ENCODE measurements at places on chromosomes 13 and 19. TPM values are rescaled to one million over a fixed set of nuclear protein-coding genes. Genes with fewer than 3 reads are reported as not detected.

OR7D4 gene
- total RNA-seq, result not detected

DNA sequence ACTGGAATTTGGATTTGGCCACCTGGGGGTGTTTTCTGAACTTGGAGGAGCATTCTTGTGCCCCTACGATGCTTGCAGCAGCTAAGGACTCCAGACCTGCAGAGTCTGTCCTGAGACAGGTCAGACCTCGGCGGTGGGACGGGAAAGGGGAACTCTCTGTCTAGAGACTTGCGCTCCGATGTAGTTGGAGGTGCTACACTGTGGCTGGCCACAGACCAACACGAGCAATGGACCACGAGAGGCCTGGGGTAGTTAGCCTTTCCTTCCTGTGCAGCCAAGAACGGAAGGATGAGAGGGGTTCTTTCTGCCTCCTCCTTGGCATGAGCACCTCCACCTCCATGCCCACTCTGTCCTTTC lies 5.9 kb upstream of the GRAMD1A start:
- no peak for DNase-seq

SPACA4 gene
- not detected for total RNA-seq

DNA sequence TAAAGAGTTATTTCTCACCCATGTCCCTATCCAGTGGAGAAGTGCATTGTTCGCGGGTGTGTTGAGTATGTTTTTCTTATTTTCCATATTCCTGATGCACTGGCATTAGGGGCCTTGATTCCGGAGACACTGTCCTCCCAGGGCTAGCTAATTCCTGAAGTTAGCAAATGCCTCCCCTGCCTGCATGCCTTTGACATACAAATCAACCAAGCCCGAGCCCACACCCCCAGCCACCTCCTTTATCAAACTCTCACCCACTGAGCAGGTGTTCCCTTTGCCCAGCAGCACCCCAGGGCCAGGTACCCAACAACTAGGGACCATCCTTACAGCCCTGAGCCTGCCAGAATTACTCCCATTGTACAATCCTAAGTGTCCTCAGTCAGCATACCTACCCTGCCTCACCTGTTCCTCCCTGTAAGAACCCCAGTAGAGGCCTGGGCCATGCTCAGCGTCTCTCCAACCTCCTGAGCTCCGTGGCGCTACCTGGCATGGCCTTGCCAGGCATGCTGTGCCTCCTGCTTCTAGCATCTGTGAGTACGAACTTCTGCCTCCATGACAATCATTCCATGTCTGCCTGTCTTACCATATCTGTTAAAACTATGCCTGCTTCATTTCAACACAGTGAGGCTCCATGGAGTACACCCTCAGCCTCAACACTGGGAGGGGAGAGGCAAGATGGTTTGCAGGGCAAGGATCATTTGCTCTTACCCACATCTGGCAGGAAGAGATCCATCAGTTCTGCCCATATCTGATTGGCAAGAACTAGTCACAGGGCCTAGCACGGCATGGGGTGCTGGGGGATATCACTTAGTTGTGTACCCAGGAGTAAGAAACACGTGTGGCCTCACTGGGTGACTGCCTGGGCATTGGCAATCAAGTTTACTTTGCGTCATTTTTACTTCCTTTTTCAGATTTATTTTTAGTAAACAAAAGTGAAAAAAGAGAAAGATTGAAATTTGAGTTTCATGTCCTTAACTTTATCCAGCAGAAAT lies 203.9 kb downstream of the SHISA2 start:
- no peak for DNase-seq

TDRD12 gene
- 0.18 TPM for total RNA-seq

- no peak for DNase-seq
These were observed 30.0 kb downstream of the CCNE1 start for GRCh38 chr19:29841559-29842367.

DNA sequence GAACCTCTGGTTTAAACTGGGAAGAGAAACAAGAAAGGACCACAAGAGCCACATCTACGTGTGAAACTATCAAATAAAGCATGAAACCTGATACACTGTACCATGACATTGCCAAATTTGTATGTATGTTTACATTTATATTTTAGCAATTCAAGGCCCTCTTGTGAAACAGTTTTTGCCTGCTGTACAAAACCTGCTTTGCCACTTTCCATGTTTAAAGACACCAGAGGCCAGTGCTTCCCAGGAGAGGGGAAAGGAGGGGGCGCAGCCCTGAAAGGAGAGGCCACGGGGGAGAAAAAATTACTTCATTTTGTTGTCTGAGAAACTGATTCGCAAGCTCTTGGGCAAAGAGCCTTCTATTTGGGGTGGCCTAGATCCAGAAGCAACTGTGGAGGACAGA lies 124.8 kb downstream of the DCLK1 start:
- DNase-seq, result no peak

GRCh38 chr19:947090-947706 lies 21.4 kb downstream of the ARID3A start:
- DNase-seq, result no peak

NXNL1 gene
- not detected for total RNA-seq

- no peak for DNase-seq
These were observed 166.4 kb downstream of the DCLK1 start for GRCh38 chr13:35964863-35965180.

GRCh38 chr13:47917022-47917574 lies 84.0 kb downstream of the SUCLA2 start:
- DNase-seq, result no peak

SEMA6B gene
- not detected for total RNA-seq

DNA sequence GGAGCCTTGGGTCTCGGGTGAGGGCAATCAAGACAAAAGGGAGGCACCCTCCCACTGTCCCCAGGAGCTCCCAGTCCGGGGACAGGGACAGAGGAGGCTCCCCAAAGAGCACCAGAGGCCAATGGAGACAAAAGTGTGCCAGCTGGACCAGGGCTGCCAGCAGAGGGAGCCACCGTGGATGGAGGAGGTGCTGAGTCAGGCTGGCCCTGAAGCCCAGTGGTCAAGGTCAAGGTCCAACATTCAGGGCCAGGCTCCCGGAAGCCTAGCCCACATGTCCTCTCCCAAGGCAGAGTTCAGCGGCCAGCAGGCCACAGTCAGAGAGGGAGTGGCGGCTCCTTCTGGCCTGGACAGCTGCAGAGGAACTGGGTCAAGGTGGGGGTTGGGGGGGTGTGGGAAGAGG lies 8.4 kb downstream of the COL5A3 start:
- no peak for DNase-seq

GRCh38 chr13:41694545-41695301 lies 237.4 kb downstream of the RGCC start:
- no peak for DNase-seq

DNA sequence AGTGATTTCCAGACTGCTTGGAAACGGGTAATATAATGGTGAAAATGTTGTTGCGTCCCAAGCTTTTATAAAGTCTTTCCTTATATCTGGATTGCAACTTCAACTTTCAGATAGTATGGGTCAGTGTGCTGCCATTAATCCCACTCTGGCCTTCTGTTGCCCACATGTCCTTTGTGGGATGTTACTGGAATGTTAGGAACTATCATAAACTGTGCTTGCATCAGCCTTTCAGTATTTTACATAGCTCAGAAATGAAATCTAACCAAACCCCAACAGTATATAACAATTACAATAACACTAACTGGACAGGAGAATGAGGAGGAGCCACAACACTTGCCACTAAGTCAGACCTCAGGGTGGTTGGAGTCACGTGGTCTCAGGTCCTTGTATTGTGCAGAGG lies 78.9 kb downstream of the LNX2 start:
- DNase-seq, result no peak

GRCh38 chr13:98976338-98976737 lies 1.5 kb downstream of the DOCK9 start:
- no peak for DNase-seq

- DNase-seq, result no peak
These were observed 13.7 kb upstream of the FARP1 start for GRCh38 chr13:98129059-98129746.

DNA sequence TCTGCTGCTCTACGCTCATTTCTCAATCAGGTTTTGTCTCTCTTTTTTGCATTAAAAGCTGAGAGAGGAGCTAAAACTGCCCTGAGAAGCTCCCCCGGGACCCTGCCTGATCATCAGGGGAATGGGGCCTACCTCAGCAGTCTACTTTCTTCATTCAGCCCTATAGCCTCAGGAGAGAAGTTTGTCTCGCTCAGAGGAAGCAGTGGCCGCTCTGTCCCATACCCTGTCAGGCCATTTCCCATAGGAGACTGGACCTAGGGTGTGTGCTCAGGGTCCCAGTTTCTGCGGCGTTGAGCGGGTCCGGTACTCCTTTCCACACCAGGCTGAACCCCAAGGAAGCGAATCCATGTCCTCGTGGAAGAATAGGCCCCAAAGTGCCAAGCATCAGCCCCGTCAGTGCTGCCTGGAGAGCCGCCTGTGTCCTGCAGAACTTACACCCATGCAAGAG lies 21.7 kb downstream of the UBE2L5 start:
- DNase-seq, result no peak

DNA sequence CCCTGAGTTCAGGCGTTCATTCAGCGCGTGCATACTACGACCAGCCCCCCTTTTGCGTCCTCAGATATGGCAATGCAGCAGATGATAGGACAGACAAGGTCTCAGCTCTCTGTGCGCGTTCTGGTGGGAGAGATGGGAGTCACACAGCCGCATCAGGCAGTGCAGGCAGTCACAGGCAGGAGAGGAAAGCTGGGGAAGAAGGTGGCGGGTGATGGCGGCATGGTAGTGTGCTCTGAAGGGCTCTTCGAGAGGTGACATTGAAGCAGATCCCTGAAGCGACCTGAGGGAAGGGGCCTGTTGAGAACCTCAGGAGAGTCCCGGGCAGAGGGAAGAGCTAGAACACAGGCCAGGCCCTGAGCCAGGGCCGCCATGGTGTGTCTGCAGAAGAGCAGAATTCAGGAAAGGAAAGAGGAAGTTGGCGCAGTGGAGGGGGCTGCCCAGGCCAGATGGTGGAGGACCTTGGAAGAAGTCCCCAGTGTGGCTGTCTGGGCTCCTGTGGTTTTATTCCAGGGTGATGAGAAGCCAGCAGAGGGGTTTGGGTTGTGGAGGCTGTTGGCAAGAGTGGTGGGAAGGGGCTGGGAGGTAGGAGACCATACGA lies 3.5 kb downstream of the USF2 start:
- no peak for DNase-seq

- no peak for DNase-seq
These were observed 10.0 kb upstream of the OR1M1 start for GRCh38 chr19:9076901-9077300.

DNA sequence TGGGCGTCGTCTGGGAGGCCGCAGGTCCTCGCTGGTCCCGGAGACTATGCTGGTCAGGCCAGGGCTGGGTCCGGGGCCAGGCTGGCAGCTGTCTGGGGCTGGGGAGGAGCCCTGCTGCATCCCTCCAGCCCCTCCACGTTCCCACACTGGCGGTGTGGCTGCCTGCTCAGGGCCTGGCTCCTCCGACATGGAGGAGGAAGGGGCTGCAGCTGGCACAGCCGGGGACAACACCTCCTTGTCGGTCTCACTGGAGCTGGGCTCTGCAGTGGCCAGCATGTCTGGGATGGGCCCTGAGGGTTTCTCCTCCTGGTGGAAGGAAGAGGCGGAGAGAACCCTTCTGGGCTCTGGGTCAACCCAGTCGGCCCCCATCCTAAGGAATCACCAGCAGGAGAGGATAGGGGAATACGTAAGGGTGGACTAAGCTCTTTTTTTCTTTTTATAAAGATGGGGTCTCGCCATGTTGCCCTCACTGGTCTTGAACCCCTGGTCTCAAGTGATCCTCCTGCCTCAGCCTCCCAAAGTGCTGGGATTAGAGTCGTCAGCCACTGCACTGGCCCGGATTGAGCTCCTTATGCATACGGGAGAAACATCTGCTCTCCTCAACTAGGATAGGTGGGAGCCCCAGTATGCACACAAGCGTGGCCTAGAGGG lies 806 bp downstream of the ZNF414 start:
- no peak for DNase-seq

SHISA7 gene
- not detected for total RNA-seq

ZNF584 gene
- 20.6 TPM for total RNA-seq
